IMR-90 (cell line): ENCODE measurements at places on chromosomes 13 and 19. TPM values are rescaled to one million over a fixed set of nuclear protein-coding genes. Genes with fewer than 3 reads are reported as not detected.
A peak's percentile ranks its signal among the peaks of the same experiment; 100 is the strongest.

The GEMIN7 gene
- 19.7 and 27.2 TPM in 2 replicates for total RNA-seq

The ITGBL1 gene
- total RNA-seq = 22.2 and 46.7 TPM in 2 replicates

DNA sequence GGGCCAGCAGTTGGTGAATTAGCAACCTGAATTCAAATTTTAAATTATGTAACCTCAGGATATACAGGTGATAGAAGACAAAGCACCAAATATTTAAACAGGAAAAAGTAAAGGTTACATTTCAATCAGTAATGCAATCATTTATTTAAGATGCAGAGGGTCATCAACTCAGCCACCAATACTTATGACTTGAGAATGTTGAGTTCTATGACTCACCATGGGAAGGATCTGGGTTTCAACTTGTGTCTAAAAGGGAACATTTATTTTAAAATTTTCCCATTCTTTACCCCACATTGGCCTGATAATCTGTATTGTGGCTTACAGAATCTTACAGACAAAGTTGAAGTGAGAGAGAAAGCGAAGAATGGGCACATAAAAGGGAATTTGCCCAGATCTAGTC is 418.0 kb downstream of the NDFIP2 start:
- H3K27me3 ChIP-seq = no peaks in the 10 kb centered on the region
- DNase-seq = peak; percentile 54
- no peak overlapping the region for H3K27ac ChIP-seq

The PSG6 gene
- total RNA-seq = 0.18 TPM in 1 of 2 replicates, not detected in the other

The STXBP2 gene
- total RNA-seq = 3.9 and 8.6 TPM in 2 replicates

- no peaks in the 10 kb centered on the region for H3K4me1 ChIP-seq
- H3K27ac ChIP-seq = no peak overlapping the region
- H3K4me3 ChIP-seq = no peak overlapping the region
- no peak for DNase-seq
- no peaks in the 10 kb centered on the region for H3K36me3 ChIP-seq
- no peaks in the 10 kb centered on the region for H3K27me3 ChIP-seq
These were observed 1184.0 kb downstream of the UQCRFS1 start for GRCh38 chr19:28028881-28029444.

The GNG7 gene
- total RNA-seq = under 0.01 TPM in 2 replicates

DNA sequence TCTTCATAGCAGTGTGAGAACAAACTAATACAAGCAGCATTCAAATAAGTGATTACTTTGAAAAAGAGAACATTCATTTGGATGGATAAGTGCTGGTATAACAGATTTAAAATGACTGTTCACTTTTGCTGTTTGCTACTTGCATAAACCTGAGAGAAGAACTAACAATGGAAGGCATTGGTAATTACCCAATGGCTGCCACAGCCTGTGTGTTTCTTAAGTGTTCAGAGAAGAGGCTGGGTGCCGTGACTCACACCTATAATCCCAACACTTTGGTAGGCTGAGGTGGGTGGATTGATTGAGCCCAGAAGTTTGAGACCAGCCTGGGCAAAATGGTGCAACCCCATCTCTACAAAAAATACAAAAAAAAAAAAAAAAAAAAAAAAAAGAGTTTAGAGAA is 4.9 kb upstream of the TEX26 start:
- DNase-seq = no peak
- H3K4me3 ChIP-seq = no peak overlapping the region
- no peaks in the 10 kb centered on the region for H3K36me3 ChIP-seq
- no peak overlapping the region for H3K27ac ChIP-seq
- H3K4me1 ChIP-seq = no peaks in the 10 kb centered on the region

DNA sequence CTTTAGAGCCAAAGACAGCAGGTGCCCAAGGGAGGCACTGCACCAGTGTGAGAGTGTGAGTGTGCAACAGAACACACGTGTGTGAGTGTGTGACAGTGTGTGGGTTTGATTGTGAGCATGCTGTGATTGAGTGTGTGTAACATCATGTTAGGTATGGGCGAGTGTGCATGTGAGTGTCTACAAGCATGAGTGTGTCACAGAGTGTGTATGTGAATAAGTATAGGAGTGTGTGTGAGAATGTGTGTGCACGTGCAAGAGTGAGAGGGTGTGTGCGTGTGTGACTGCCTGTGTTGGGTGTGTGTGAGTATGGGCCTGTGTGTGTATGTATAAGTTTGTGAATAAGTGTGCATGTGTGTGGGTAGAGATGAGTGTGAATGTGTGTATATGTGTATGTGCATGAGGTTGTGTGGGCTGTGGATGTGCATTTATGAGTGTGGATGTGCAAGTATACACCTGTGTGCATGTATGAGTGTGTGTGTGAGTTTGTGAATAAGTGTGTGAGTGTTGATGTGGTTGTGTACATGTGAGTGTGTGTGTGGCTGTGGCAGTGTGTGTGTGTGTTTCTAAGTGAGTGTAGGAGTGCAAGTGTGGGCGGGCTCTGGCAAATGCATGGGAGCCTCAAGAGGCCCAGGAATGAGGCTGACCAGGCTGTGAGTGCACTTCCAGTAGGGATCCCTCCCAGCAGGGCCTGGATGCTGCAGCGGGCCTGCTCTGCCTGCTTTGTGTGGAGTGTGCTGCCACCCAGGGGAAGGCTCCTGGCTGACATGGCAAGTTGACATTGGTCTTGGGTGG is 198.4 kb downstream of the COL4A1 start:
- peak; percentile 88 for DNase-seq
- H3K36me3 ChIP-seq = no peaks in the 10 kb centered on the region
- H3K4me1 ChIP-seq = peaks cover 18% of the 10 kb centered on the region
- H3K4me3 ChIP-seq = no peak overlapping the region

GRCh38 chr19:44653977-44654774 is 10.5 kb downstream of the PVR start:
- peaks cover 3% of the 10 kb centered on the region; the same call in 1 of the 2 replicates for H3K4me1 ChIP-seq
- no peaks in the 10 kb centered on the region for H3K27me3 ChIP-seq
- H3K4me3 ChIP-seq = no peak overlapping the region
- H3K27ac ChIP-seq = no peak overlapping the region
- peak; percentile 43 for DNase-seq

DNA sequence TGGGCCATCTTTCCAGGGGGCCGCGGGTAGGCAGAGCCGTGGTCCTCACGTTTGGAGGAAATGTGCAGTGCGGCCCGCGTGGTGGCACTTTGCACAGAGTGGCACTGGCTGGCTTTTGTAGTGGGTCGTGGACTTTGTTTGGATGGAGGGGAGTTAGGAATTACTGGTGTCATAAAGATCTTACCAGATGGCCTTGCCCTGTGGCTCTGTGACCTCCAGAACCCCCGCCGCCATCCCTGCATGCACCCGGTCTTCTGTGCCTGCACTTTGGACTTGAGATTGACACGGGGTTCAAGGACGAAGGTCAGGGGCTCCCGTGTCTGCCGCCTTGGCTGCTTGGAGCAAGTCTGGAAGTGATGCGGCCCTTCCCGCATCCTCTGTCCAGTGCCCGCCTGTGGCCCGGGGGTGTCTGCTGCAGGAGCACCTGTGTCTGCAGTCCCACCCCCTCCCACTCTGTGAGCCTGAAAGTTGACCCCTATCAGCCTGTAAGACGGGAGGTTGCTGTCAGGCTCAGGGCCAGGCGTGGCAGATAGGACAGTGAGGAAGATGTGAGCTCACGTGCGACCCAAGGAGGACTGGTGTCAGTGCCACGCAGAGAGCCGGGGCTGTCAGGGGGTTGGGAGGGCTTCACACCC is 2.2 kb downstream of the GNA11 start:
- no peaks in the 10 kb centered on the region for H3K36me3 ChIP-seq
- no peak overlapping the region for H3K27ac ChIP-seq
- no peaks in the 10 kb centered on the region for H3K27me3 ChIP-seq
- peak overlapping the region; percentile 99 for H3K4me3 ChIP-seq
- no peak for DNase-seq

The GPR18 gene
- not detected in 2 replicates for total RNA-seq

DNA sequence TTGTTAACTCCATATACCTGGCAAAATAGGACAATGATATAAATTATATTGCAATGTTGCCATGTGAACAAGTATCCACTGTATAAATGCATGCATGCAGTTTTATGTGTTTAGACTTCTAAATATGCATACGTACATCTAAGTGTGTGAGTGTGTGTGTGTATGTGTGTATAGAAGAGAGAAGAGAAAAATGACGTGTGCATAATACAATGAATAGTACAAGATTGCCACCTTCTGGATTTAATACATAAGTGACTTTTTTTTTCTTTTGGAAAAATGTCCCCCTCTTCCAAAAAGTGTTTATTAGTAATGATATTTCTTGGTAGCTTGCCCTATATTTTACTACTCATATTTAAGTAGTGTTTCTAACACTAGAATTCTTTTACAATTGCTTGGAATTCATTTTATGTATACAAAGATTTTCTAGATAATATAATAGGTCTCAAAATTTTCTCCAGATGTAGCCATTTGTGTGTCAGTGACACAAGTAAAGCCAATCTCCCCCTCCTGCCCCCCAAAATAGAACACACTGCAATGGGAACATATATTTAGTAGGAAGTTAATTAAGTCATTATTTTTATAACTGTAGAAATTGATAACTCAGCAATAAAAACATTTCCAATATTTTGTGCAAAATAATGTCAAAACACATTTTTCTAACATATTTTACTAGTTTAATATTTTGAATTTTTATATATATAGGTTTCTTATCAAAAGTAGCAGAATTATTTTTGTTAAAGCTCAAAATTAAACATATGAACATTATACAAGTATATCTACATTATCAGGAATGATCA is 783.3 kb upstream of the ATXN8OS start:
- H3K27ac ChIP-seq = no peak overlapping the region
- H3K4me1 ChIP-seq = no peaks in the 10 kb centered on the region
- H3K4me3 ChIP-seq = no peak overlapping the region
- DNase-seq = no peak
- H3K27me3 ChIP-seq = no peaks in the 10 kb centered on the region

DNA sequence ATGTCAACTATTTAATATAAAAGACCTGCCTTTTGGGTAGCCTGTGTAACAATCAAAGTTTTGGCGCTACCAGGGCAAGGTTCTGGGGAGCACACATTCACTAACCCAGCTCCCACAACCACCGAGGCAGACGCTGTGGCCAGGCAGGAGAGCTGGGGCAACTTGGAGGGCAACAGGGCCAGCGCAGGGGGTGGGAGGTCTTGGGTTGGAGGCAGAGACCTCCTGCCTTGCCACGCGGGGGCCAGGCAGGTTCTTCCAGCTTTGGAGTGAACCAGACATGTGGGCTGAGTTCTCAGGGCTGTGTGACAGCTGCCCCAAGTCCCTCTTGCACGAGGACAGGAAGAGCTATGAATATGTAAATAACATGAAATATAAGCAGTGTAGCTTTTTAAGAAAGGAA is 30.3 kb upstream of the MCF2L start:
- H3K36me3 ChIP-seq = no peaks in the 10 kb centered on the region
- H3K27me3 ChIP-seq = peaks cover 24% of the 10 kb centered on the region
- H3K27ac ChIP-seq = no peak overlapping the region
- no peak for DNase-seq
- no peaks in the 10 kb centered on the region for H3K4me1 ChIP-seq
- H3K4me3 ChIP-seq = no peak overlapping the region

The SELENOV gene
- total RNA-seq = not detected in 2 replicates

DNA sequence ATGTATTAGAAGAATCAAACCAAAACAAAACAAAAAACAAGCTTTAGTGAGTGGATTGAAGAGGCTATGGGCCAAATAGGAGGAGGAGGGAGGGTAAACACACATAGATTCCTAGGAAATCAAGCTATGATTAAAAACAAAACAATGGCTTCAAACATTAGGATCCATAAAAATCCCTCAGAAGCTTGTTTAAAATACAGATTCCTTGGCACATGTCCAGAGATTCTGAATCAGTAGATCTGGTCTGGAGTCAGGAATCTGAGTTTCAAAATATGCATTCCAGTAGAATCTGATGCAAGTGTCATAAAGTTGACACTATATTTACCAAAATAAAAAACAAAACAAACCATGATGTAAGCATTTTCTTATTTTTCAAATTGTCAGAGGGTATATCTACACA is 692.8 kb upstream of the SGCG start:
- H3K4me1 ChIP-seq = no peaks in the 10 kb centered on the region
- DNase-seq = no peak
- no peaks in the 10 kb centered on the region for H3K27me3 ChIP-seq

The CYP4F22 gene
- not detected in 2 replicates for total RNA-seq

DNA sequence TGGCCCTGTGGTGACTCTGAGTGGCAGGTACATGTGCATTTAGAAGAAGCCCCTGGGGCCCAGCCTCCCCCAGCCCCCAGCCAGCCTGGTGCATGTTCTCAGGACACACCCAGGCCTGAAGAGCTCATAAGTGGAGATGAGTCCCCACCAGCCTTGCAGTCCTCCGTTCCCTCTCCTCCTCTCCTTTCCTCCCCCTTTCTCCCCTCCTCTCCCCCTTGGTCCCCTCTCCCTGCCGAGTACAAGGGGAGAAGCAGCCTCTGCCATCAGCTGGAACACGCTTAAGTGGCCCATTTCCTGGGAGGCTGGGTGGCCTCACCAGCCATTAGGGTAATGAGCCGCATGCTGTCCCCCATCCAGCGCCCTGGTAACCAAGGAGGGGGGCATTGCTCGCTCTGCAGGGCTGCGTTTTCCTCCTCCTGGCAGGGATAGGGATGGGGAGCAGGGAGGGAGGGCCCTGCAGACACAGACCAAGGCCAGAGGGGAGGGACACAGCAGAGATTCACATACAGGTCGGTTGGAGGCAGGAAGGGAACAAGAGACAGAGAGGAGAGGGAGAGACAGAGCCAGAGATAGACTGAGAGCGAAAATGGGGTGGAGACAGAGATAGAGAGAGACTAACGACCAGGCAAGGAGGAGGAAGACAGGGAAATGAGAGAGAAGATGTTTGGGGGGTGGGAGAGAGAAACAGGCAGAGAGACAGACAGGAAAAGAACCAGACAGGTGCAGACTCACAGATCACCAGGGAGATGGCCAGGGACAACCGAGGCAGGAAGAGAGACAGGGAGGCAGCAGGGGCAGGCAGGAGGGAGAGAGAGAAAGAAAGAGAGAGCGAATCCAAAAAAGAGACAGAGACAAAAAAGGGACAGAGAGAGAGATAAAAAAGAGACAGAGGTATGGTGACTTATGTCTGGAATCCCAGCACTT is 19.3 kb upstream of the DPP9 start:
- H3K4me1 ChIP-seq = peaks cover 2% of the 10 kb centered on the region; the same call in 1 of the 2 replicates
- DNase-seq = no peak

- H3K4me3 ChIP-seq = no peak overlapping the region
- H3K36me3 ChIP-seq = peaks cover 2% of the 10 kb centered on the region; the same call in 1 of the 2 replicates
- peaks cover 3% of the 10 kb centered on the region; the same call in 1 of the 2 replicates for H3K4me1 ChIP-seq
These were observed 2.9 kb downstream of the RBM26 start for GRCh38 chr13:79403113-79403512.

GRCh38 chr13:63425131-63425530 is 2009.5 kb upstream of the PCDH20 start:
- peak; percentile 43 for DNase-seq
- peak overlapping the region; percentile 40; the same call in 1 of the 2 replicates for H3K27ac ChIP-seq
- no peaks in the 10 kb centered on the region for H3K27me3 ChIP-seq
- peaks cover 1% of the 10 kb centered on the region; the same call in 1 of the 2 replicates for H3K4me1 ChIP-seq

GRCh38 chr13:34017231-34017630 is 199.3 kb downstream of the RFC3 start:
- H3K27me3 ChIP-seq = no peaks in the 10 kb centered on the region
- no peak for DNase-seq
- H3K4me3 ChIP-seq = no peak overlapping the region
- no peaks in the 10 kb centered on the region for H3K4me1 ChIP-seq
